ENCODE measurements at places on chromosomes 5 and 9. TPM values are rescaled to one million over a fixed set of nuclear protein-coding genes. Genes with fewer than 3 reads are reported as not detected.

GRCh38 chr9:3521966-3522365 is 3.8 kb downstream of the RFX3 start:
- no peak for DNase-seq

GRCh38 chr5:123116757-123117156 is 27.7 kb downstream of the PRDM6 start:
- DNase-seq: no peak

- no peak for DNase-seq
Observed at GRCh38 chr9:70404261-70404660, 10.2 kb downstream of the KLF9 start.

DNA sequence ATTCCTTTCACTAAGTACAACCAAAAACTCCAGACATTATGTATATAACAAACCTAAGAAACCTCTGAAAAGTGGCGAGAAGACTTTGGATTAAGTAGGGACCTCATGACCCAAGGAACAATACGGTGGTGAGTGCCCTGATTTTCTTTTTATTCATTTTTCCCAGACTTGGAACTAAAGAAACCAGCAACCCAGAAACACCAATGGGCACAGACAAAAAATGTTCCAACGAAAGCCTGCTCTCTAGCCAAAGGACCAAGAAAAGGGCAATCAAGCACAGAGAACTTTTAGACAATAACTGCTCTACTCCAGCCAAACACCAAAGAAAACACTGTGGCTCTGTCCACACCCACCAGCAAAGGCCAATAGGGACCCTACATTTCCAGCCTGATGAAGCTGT is 66.2 kb upstream of the SSBP2 start:
- no peak for DNase-seq

Gene FBP1
- total RNA-seq: 376 TPM

Gene BAAT
- total RNA-seq: not detected

DNA sequence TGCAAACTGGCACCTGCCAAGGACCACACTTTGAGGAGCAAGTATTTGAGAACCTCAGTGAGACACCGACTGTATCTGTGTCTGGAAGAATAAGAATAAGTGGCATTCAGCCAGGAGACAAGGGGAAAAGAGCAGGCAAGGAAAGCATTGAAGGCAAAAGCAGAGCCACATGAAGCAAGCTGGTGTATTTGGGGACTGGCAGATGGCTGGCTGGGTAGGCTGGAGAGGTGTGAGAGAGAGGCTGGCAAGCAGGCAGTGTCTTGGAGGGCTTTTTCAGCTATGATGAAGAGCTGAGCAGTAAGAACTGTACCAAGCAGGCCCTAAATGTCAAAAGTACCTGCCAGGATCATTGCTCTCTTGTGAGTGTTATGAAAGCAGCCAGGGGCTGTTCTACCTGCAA is 14.1 kb upstream of the C5orf58 start:
- no peak for DNase-seq
